Brain pericyte (primary cell): ENCODE measurements at places on chromosomes 5 and 9.
A peak's percentile ranks its signal among the peaks of the same experiment; 100 is the strongest.

DNA sequence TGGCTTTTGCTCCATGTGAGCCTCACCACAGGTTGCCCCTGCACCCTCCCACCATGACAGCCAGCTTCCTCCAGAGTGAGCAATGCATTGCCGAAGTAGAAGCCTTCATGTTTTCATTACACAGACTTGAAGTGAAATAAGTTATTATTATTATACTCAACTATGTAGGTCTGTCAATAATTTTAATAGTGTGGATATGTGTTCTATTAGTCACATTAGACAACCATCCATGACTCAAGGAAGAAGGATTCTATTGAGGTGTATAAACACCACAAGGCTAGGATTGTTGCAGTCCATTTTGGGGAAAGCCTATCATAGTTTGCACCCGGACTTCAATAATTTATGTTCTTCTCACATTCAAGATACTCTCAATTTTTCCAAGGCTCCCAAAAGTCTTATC lies 369.5 kb downstream of the TAF11L14 start:
- DNase-seq: no peak

DNA sequence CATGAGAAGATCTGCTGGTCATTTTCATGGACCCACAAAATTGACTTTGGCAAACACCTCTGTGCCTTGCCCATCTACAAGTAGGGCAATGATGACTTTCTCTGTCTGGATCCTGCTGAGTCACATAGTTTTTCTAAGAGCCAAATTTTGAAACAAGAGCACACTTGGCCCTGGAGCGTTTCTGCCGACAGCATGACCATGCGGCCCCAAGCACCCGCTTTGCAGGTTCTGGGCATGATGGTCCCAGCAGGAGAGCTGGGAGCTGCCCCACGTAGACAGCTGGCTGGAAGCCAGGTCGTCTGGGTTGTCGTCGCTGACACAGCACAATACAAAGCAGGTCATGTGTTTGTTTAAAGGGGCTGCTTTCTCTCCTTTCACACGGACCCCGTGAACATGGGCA lies 159.8 kb downstream of the SYK start:
- DNase-seq: no peak

GRCh38 chr5:170636801-170637477 lies 133.1 kb downstream of the KCNIP1 start:
- DNase-seq: no peak

DNA sequence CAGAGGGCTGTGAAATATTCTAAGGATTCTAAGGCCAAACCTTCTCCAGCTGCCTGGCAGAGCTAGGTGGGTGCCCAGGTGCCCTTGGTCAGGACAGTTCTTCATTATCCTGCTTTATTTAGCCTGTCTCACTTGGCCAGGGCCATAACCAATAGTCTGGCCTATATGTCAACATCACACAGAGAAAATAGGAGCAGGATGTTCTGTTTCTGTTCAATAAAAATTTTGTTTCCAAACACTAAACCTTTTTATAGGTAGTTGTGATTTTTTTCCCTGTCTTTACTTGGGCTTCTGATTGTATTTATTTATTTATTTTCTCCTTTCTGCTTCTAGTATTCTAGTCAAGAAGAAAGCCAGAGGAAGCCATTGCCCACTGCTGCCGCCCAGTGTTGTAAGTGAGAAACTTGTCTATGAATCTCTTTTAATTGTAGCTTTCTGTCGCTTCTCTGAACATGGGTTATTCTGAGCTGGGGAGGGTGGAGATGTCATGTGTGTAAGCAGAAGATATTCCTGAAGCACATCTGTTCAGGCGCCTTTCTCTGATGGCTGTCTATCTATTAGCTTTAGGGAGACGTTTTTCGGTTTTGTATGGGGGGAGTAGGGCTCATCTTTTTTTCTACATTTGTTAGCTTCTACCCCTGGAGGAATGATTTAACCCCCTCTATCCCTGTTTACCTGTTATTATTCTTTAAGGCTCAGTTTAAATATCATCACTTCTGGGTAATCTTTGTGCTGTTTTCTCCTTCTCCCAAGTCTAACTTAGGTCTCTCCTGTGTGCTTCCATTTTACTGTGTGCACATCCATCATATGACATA lies 97.1 kb downstream of the UNC13B start:
- DNase-seq: peak; percentile 22

GRCh38 chr5:67085616-67086015 lies 111.0 kb downstream of the CD180 start:
- DNase-seq: no peak

GRCh38 chr9:4080921-4081895 lies 218.7 kb downstream of the GLIS3 start:
- DNase-seq: no peak

GRCh38 chr5:174558190-174558589 lies 166.2 kb upstream of the MSX2 start:
- DNase-seq: no peak

GRCh38 chr5:1227667-1228066 lies 2.5 kb downstream of the SLC6A18 start:
- DNase-seq: no peak

GRCh38 chr9:112174222-112174964 lies 704 bp downstream of the SUSD1 start:
- DNase-seq: no peak

- no peak for DNase-seq
Observed at GRCh38 chr5:157357823-157358222, 91.9 kb downstream of the CYFIP2 start.
